ENCODE measurements at places on chromosomes 16 and 17. TPM values are rescaled to one million over a fixed set of nuclear protein-coding genes. Genes with fewer than 3 reads are reported as not detected.

The CDK5RAP3 gene
- total RNA-seq, result 58.7 TPM

The ACE gene
- total RNA-seq, result 46.8 TPM

The SGCA gene
- 0.75 TPM for total RNA-seq

The CA7 gene
- total RNA-seq, result not detected

The DNAJA3 gene
- total RNA-seq, result 43.5 TPM

The ELMO3 gene
- total RNA-seq, result 0.72 TPM

The CES1 gene
- not detected for total RNA-seq

The CCL11 gene
- total RNA-seq, result not detected

The DHRS7C gene
- total RNA-seq, result not detected

The NAGS gene
- 6.4 TPM for total RNA-seq

The CHD9NB gene
- 1.8 TPM for total RNA-seq

The AGRP gene
- not detected for total RNA-seq

The TMC5 gene
- total RNA-seq, result not detected

The KRT23 gene
- not detected for total RNA-seq

The TBC1D3H gene
- total RNA-seq, result not detected

The SHBG gene
- total RNA-seq, result 0.18 TPM

The MEIOB gene
- total RNA-seq, result under 0.01 TPM

The SARM1 gene
- 4.0 TPM for total RNA-seq

The UTS2R gene
- not detected for total RNA-seq

The EFCAB3 gene
- total RNA-seq, result not detected

The MPP2 gene
- total RNA-seq, result 0.54 TPM

The HOXB2 gene
- total RNA-seq, result 4.8 TPM

The CHST5 gene
- not detected for total RNA-seq

The CSH2 gene
- total RNA-seq, result not detected

The SOX8 gene
- total RNA-seq, result 0.45 TPM

The DPEP3 gene
- not detected for total RNA-seq

The CDK5R1 gene
- 1.0 TPM for total RNA-seq

The NHERF1 gene
- 8.2 TPM for total RNA-seq

The CES3 gene
- total RNA-seq, result 0.19 TPM

All from endothelial cell of coronary artery (primary cell).